Activated T-cell treated with anti-CD3 and anti-CD28 coated beads for 24 hours (primary cell): ENCODE measurements at places on chromosomes 1 and 21.
A peak's percentile ranks its signal among the peaks of the same experiment; 100 is the strongest.

DNA sequence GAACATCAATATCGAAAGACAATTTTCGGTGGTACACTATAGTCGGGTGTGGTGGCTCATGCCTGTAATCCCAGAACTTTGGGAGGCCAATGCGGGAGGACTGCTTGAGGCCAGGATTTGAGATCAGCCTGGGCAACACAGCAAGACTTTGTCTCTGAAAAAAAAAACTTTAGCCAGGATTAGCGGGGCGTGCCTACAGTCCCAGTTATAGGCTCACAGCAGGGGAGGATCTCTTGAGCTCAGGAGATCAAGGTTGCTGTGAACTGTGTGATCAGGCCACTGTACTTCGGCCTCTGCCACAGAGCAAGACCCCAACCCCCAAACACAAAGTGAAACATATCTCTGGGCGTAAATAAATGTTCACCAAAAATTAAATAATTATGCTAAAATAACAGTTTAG, 1.6 kb downstream of the TADA1 start:
- DNase-seq = no peak

DNA sequence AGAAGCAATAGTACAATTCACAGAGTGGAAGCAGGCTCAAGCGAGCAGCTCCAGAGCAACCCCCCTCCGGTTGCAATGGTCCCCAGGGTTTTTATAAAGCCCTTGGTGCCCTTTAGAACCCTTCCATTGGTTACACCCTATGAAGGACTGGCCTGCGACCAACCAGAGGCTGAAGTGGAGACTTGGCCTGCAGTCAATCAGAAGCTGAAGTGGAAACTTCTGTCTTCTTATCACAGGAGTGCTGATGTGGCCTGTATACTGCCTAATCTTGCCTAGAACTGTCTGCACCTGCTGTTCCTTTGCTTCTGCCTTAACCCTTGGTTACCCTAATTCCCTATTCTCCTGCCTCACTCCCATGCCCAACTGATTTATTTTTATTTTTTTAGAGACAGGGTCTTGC, 15.4 kb upstream of the FRRS1 start:
- no peak for DNase-seq

- no peak for DNase-seq
These were observed 32.8 kb downstream of the EPRS1 start for GRCh38 chr1:220013497-220013896.

GRCh38 chr21:42236014-42236413, 17.1 kb downstream of the ABCG1 start:
- DNase-seq = no peak

DNA sequence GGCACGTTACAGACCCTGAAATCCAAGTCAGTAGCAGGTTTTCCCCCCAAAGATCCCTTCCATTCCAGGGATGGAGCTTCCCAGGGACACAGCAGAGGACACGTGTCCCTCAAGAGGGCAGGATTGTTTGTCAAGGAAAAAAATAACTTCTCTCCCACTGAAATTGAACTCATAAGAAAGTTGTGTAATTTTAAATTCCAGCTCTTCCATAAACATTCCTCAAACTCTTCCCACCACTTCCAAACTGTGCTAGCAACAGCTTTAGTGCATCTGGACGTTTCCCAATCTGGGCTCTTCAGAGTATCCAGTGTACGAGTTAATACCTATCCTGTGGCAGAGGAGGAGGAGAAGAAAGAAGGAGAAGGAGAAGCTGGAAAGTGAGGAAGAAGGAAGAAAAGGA, 79.6 kb downstream of the PSMG1 start:
- DNase-seq = no peak

DNA sequence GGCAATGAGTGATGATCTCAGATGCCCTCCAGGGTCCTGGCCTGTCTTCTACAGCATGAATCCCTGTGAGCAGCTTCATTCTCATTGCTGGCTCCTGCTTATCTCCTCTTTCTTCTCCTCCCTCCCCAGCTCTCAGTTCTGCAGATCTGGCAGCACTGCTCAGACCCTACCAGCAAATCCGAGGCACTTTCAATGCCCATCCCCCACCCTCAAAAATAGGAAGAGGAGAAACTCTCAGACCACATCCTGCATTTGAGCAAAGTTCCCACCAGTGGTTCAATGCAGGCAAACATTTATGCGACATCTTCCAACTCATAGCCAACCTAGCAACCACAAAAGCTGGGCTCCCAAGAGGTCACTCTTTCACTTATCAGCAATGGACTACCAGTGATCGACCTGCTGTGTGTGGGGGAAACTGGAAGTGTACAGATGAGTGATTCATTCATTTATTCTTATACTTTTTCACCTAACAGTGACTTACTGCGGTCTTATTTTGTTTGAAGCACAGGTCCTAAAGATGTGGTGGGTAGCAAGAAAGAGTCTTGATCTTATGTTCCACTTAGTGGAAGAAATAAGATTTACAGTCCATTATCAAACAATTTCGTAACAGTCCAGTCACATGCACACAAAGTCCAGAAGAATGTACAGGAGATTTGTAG, 5.8 kb upstream of the CHI3L2 start:
- no peak for DNase-seq

- DNase-seq = no peak
These were observed 122.6 kb downstream of the GRIK3 start for GRCh38 chr1:36911561-36912364.

DNA sequence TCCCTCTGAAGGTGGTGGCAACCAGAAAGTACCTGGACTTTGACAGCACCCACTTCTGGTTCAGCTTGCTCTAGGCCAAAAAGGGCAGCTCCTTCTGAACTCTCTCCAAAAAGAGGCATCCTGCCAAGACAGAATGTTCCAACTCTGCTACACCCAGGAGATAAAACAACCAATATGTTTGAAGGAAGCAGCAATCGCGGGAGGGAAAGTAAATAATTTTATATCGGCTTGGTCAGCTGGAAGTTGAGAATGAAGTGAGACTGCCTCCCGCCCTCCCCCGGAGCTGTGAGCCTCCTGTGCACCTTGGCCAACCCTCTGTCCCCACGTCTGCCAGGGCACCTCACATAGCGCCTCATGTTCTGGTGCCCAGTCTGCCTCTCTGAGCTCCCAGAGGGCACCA, 130.3 kb upstream of the ATP1A1 start:
- no peak for DNase-seq

DNA sequence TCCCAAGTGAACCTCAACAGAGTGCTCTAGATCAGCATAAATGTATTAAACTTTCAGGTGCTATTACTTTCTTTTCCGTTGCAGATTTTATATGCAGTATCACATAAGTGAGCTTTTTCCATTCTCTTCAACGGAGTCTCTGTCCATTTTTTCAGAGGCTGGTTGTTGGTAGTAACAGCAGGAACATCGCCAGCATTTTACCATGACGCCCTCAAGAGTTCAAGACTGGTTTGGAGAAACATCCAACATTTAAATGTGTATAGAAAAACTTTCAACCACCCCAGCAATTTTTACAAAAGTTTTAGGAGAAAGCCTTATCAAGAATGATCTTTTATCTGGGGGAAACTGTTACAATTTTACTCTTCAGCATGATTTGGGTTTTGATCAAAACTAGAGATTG, 117.0 kb downstream of the TGFB2 start:
- DNase-seq = no peak

DNA sequence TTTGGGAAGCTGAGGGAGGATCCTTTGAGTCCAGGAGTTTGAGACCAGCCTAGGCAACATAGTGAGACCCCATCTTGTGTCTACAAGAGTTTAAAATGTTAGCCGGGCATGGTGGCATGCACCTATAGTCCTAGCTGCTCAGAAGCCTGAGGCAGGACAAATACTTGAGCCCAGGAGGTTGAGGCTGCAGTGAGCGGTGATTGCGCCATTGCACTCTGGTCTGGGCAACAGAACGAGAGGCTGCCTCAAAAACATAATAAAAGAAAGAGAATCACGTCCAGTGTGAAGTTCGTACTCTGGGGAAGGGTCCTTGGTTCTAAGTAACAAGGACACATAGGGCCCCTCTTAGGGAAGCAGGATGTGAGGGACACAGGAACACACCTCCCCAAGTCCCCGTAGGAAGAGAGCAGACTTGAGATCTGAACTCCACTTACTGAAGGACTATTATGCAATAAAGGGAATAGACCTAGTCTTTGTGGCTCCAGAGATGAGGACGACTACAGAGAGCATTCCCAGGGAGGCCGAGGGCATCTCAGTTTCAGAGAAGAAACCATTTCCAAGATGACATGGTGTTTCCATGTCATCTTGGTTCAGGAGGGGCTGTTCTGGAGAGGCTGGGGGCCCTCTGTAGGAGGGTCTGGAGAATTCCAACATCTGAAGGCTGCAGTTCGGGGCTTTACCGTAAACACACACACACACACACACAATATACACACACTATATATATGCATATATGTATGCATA, 10.8 kb upstream of the ENO1 start:
- DNase-seq = no peak

DNA sequence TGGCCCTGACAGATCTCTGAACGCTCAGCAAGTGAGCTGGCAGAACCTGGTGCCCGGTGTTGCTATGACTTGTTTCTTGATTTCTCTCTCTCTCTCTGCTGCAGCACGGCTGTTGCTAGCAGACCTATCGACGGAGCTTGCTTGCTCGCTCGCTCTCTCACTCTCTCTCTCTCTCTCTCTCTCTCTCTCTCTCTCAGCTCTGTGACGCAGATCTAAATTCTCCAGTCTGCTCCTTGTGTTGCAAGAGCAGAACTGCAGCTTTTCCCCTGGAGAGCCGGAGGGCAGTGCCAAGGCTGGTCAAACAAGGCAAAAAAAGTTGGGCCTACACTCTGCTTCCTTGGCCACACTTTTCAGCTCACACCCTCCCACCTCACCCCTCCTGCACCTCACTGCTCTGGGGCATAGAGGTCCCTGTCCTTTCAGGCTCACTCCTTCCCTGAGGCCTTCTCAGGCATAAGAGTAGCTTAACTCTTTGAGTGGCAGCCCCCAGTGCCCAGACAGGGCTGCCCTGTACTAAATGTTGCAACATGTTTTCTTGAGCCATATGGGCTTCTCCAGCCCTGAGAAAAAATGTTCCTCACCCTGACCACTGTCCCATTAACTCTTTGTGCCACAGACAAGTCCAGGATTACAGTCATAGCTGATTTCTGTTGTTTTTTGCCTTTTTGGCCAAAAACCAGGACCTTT, 72.2 kb downstream of the CD46 start:
- peak; percentile 64 for DNase-seq

GRCh38 chr1:212683357-212683722, 16.3 kb downstream of the BATF3 start:
- no peak for DNase-seq

GRCh38 chr1:183002797-183003196, 20.4 kb upstream of the LAMC1 start:
- DNase-seq = no peak

DNA sequence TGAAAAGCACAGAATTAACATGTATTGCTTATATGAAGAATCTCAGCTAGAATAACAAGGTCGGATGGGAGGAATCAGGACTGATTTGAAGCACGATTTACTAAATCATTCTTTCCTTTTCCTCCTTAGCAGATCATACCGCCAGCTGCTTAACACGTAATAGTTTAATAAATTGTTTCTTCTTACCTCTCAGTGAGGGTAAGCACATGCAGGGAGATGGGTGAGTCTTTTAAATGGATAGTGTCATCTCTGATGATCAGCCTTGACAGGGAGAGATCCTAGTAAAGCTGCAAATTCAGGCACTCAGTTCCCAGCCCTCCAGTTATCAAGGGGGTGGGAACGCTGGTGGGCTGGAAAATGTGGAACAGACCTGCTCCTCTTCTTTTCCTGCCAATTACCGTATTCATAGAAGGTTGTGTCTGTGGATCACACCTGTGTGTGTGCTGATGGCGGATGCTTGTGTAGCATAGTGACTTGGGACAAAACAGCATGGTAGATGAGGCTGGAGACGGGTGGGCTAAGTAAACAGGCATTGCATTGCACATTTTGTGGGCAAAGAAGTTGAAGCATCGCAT, 30.7 kb downstream of the NTPCR start:
- no peak for DNase-seq

- DNase-seq = no peak
These were observed 32.9 kb downstream of the NBPF3 start for GRCh38 chr1:21472861-21473260.

GRCh38 chr1:14597343-14598006, 1.0 kb upstream of the KAZN start:
- DNase-seq = no peak

- DNase-seq = no peak
These were observed 8.9 kb upstream of the SGIP1 start for GRCh38 chr1:66525086-66525485.

DNA sequence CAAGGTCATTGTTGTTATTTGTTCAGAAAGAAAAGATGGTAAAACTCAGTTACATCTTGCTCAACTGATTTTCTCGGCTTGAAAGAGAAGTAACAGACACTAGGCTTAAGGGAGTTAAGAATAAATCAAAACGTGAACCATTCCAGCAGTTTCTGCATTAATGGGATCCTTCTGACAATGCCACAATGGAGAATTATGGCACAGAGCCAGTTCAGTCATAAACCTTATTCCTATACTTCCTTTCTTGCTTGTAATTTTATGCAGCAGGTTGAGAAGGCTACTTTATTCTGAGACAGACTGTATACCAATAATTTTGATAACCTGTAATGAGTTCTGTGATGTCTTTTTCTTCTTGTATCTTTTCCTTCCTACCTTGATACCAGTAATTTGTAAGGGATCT, 167.0 kb downstream of the C1orf21 start:
- no peak for DNase-seq

GRCh38 chr1:153796786-153797659, 21.8 kb downstream of the SLC27A3 start:
- DNase-seq = peak; percentile 75

DNA sequence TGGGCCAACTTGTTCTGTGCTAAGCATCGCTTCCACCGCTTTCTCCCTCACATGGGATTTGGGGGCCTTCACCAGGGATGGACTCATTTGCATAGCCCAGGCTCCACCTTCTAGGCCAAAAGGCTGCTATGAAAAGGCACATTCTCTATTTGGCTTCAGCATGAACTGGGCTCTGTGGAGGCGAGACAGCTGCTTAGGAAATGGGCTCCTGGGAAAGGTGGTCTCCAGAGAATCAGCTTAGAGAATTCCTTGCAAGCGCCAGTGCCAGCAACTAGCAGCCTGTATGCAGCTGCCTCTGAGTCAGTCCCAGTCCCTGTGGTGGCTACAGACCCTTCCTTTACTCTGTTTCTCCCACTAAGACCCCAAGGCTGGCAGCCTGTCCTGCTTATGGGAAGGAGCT, 214.5 kb downstream of the HIVEP3 start:
- DNase-seq = no peak

GRCh38 chr1:243501002-243501401, 245.2 kb downstream of the SDCCAG8 start:
- no peak for DNase-seq
